ENCODE measurements at places on chromosomes 1 and 21.

GRCh38 chr1:162857850-162858249 is 3.1 kb downstream of the CCDC190 start:
- DNase-seq: no peak

DNA sequence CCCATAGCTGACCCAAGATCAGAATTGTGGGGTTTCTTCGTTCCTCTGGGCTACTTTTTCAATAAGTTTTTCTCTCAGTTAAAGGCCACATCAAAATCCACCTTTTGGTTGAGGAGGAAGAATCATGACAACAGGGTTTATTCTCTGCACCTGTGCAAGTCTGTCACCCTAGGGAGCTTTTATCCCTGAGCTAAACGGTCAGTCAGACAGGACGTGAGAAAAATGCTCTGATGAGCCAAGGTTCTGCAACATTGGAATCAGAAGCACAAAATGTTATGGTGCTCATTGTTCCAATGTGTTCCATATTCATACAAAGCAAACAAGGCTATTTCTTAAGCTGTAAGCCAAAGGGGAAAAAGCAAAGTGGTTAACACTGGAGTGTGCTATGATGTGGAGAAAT is 7.4 kb upstream of the ERICH3 start:
- no peak for DNase-seq

DNA sequence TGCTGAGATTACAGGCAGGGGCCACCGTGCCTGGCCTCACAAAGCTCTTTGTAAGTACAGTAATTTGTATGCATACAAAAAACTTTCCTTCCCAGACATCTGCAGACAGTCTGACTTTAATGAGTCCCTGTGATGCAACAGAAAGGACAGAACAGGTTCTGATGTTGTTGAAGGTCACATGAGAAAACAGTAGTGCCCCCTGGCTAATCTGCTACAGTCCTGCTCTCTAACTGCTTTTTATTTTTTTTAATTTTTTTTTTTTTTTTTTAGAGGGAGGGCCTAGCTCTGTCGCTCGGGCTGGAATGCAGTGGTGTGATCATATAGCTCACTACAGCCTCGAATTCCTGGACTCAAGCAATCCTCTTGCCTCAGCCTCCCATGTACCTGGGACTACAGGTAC is 36.7 kb downstream of the ACBD3 start:
- DNase-seq: no peak

DNA sequence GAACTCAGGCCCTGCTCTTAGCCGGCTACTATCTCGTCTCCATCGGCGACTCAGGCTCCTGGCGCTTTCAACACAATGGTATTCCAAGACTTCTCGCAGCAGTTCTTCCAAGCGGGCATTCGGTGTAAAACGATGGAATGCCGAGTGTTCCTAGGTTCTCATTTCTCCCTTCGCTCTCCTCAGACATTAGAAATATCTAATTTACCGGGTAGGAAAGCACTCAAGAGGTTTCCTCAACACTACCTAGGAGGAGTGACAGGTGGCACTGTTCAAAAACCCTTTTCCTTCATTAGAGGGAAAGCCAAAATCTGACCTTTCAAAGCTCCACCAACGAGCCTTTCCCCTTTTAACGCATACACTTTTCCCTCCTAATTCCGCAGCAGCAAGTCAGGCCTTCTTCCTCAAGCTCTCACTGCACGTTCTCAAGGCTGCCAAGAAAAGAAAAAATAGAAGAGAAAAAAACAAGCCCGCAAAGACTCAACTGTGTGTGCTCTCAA is 601 bp downstream of the UBE2G2 start:
- no peak for DNase-seq

DNA sequence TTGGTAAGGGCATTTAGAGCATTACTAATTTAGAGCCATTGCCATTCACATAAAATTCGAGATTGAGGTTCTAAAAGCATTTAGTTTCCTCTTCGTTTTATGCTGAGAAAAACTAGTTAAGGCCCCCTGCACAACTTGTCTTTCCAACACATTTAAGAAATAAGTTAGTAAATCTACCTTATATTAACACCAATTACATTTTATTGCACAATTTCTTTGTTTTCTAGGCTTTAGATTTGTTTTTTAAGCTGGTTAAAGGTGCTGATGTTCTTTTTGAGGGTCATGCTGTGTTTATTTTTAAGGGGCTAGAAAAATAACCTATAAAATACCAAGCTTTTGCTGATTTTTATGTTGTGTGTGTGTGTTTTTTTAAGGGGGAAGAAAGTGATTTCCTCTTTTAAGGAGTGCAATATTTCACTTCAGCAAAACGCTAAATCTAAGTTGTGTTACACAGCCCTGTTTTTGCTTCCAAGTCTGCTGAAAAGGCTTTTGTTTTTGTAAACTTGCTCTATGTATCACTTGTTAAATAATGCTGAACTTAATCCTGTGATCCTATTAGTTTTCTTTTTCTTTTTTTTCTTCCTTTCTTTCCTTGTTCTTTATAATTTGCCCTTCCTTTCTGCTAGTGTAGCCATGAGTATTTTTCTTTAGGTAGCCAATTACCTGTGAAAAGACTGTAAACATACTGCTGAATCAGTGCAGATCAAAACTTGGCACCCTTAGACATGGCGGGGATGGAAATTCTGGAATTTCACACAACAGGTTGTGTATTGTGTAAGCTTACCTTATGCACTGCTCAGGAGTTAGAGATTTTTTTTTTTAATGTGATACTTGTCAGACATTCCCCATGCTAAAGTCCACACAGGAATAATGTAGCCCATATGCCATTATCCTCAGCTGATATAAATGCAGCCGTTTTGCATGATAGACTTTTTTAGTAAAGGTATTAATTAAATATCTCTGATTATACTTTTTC is 1.5 kb downstream of the CEPT1 start:
- no peak for DNase-seq

GRCh38 chr1:246293366-246294121 is 213.5 kb downstream of the SMYD3 start:
- DNase-seq: no peak

GRCh38 chr1:58908561-58909560 is 125.0 kb upstream of the JUN start:
- DNase-seq: no peak

GRCh38 chr1:186454981-186455380 is 5.9 kb downstream of the PDC start:
- DNase-seq: no peak

DNA sequence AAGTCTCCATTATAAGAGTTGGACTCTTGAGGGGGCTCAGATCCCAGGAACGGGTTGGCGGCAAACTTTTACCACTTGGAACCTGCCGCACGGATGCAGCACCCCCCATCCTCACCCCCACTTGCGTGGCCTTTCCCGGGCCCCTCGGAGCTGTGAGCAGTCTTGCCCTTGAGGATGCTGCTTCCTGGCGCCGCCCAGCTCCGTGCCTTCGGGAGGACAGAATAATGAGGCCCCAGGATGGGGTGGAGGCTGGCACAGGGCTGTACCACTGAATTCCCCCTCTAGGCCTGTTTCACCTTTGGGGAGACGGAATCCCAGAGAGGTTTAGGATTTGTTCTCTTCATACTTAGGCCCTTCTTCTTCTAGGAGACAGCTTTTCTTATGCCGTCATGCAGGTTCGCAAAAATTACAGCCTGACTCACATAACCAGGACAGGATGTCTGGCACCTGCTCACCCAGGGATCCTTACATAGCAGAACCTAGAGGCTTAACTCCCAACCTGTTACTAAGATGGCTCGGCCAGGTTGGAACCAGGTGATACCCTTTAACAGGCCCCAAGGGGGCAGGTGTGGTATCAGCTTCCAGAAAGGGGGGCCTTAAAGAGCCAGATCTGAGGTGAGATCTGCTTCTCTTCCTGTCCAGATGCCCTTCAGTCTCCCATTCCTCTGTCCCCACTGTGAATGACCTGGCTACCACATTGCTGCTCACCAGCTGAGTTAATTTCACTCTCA is 1.5 kb downstream of the TRNP1 start:
- no peak for DNase-seq

- no peak for DNase-seq
Observed at GRCh38 chr1:76294482-76295194, 220.1 kb downstream of the ST6GALNAC3 start.

DNA sequence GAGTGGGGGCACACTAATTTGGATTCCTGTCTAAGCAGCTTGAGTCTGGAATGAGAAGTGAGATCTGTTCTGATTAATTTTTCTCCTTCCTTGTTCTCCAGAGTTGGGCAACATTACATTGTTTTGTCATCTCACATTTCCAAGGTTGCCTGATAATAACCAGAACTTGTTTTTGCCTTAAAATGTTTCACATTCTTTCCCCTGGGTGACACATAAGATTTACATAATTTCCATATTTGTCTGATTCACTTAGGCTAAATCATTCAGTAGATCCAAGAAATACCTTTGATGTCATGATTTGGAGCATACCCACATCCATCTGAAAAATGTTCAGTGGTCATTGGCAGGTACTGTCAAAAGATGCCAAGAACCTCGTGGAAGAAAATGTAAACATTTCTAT is 60.3 kb downstream of the XCL2 start:
- no peak for DNase-seq

Measured in testis (tissue), 5 donors.